LHCN-M2 (cell line): ENCODE measurements at places on chromosomes 1 and 21. TPM values are rescaled to one million over a fixed set of nuclear protein-coding genes. Genes with fewer than 3 reads are reported as not detected.

Gene PRSS38
- total RNA-seq = not detected in 2 replicates

Gene PGLYRP3
- total RNA-seq = not detected in 2 replicates

Gene LCE2B
- total RNA-seq = not detected in 2 replicates

Gene PDPN
- total RNA-seq = 0.86 TPM in 1 of 2 replicates, not detected in the other

Gene ADAMTSL4
- 2.8 and 3.1 TPM in 2 replicates for total RNA-seq

Gene CLCA4
- total RNA-seq = not detected in 2 replicates

Gene OR2T11
- total RNA-seq = not detected in 2 replicates

Gene PTBP2
- total RNA-seq = 28.7 and 35.2 TPM in 2 replicates

Gene BRINP3
- total RNA-seq = not detected in 2 replicates

Gene IFI44
- total RNA-seq = 92.2 and 115 TPM in 2 replicates

Gene TMPRSS15
- total RNA-seq = not detected in 2 replicates

Gene CLCA2
- total RNA-seq = 0.23 and 0.26 TPM in 2 replicates

Gene AMY2A
- total RNA-seq = not detected in 2 replicates

Gene LRRC7
- total RNA-seq = 0.45 and 0.80 TPM in 2 replicates

Gene KRTAP19-1
- total RNA-seq = not detected in 2 replicates

Gene ANGPTL1
- 2.0 and 3.7 TPM in 2 replicates for total RNA-seq

Gene PRR9
- not detected in 2 replicates for total RNA-seq

Gene VAMP3
- total RNA-seq = 161 and 225 TPM in 2 replicates
